ENCODE measurements at places on chromosomes 1 and 21.

- no peak for DNase-seq
Observed at GRCh38 chr1:212255705-212256307, 29.4 kb upstream of the PPP2R5A start.

GRCh38 chr1:219460896-219461815 lies 151.7 kb downstream of the ZC3H11B start:
- no peak for DNase-seq

DNA sequence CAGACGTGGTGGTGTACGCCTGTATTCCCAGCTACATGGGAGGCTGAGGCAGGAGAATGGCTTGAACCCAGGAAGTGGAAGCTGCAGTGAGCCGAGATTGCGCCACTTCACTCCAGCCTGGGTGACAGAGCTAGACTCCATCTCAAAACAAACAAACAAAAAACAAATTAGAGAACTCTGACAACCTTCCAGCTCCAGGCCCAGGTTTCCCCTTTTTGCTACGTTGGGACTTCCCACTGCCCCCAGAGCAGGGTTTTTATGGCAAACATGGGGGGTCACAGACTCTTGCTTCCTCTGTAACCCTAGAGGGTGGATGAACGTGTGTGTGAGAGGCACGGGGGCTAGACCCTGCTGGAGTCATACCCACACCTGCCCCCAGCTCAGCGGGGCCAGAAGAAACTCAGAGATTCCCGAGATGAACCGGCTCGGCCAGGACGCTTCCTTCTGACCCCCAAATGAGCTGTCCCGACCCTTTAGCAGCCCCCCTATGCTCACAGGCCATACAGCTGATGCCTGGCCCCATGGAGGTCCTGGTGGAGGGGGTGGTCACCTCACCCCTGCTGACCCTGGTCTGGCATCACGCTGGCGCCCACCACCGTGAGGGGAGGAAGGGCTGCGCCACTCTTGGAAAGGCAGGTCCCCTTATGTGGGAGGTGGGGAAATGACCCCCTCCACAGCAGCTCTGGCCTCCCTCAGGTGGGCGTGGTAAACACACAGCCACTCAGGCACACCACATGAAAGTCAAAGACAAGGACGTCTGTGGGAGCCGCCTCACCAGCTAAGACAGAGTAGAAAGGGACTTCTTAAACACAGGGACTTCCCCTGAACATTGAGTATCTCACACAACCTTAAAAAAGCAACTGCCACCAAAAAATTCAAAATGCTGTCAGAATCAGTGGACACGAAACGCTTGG lies 7.1 kb downstream of the GPR157 start:
- DNase-seq, result peak; percentile 33

- no peak for DNase-seq
Observed at GRCh38 chr1:241603731-241604245, 36.4 kb downstream of the CHML start.

DNA sequence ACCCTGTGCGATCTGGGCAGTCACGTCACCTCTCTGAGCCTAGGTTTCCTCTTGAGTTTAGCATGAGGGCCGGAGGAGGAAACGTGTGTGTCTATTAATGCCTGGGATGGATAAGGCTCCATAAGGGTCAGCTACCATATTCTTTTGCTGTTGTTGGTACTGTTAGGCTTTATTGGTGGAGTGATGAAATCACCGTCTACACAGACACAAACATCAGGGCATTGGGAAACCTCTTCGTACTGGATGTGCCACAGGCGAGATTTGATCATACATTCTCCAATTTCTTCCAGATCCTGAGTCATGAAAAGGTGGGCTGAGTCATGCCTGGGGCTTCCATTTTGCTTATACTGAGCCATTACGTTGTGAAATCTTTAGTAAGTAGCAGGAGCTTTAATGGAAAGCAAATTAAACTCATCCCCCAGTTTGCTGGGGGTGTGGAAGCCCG lies 24.9 kb upstream of the GRHL3 start:
- no peak for DNase-seq

All from stimulated activated CD8-positive, alpha-beta memory T cell treated with anti-CD3 and anti-CD28 coated beads, Interleukin-4, amount 100 ng/mL, for 24 hours (primary cell).